ENCODE measurements at places on chromosomes 3 and 15. TPM values are rescaled to one million over a fixed set of nuclear protein-coding genes. Genes with fewer than 3 reads are reported as not detected.

DYNC1LI1 gene
- total RNA-seq = 22.1 TPM

ADAMTS17 gene
- total RNA-seq = 2.8 TPM

TPRA1 gene
- total RNA-seq = 87.1 TPM

ZNF592 gene
- total RNA-seq = 36.1 TPM

GCNT3 gene
- not detected for total RNA-seq

RTP3 gene
- total RNA-seq = not detected

PLCL2 gene
- 2.9 TPM for total RNA-seq

- H3K27ac ChIP-seq = no peak overlapping the region
- H3K4me1 ChIP-seq = no peaks in the 10 kb centered on the region
These were observed 36.4 kb upstream of the TMEM45A start for GRCh38 chr3:100455841-100456550.

DNA sequence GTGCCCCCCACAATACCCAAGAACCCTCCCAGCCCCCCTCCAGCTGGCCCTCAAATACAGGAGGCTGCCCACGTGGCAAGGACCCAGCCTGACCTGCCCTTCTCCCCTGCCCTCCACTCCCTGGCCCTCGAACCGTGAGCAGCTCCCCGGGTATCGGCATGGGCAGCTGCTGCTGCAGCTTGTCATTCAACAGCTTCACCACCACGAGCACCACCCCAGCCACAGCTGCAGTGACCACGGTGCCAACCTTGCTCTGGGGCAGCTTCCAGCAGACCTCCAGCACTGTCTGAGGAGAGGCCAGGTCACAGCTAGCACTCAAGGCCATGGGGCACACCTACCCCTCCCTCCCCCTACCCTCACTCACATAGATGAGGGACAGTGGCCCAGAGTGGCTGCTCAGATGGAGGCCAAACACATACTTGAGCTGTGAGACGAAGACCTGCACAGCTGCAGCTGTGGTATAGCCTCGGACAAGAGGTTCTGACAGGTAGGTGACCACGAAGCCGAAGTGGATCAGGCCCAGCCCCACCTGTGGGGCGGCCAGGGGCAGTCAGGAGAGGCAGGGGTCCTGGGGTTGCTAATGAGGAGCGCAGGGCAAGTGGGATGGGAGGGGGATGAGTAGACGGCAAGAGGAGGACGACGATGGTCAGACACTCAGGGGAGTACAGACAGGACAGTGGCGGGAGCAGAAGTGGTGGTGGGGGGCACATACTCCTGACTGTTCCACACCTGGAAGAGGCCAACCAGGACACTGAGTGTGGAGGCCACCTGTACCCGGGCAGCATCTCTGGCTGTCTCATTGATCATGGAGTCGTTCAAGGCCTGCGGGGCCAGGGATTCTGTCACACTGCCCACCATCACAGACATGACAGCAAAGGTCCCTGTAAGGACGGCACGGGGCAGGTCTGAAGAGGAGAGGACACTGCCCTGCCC lies 3.5 kb downstream of the SLC26A6 start:
- H3K4me1 ChIP-seq = no peaks in the 10 kb centered on the region
- no peak for DNase-seq
- H3K27ac ChIP-seq = no peak overlapping the region
- no peak overlapping the region for H3K4me3 ChIP-seq
- H3K36me3 ChIP-seq = peaks cover 60% of the 10 kb centered on the region

DNA sequence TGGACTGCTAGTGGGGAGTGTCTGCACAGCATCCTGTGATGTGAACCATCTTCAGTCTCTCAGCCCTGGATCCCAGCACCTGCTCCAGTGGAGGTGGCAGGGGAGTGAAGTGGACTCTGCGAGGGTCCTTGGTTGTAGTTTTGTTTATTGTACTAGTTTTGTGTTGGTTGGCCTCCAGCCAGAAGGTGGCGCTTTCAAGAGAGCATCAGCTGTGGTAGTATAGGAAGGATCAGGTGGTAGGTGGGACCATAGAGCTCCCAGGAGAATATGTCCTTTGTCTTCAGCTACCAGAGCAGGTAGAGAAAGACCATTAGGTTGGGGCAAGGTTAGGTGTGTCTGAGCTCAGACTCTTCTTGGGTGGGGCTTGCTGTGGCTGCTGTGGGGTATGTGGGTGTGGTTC lies 20.9 kb downstream of the NEK11 start:
- DNase-seq = no peak
- no peaks in the 10 kb centered on the region for H3K36me3 ChIP-seq
- no peak overlapping the region for H3K4me3 ChIP-seq
- no peaks in the 10 kb centered on the region for H3K27me3 ChIP-seq

GRCh38 chr3:141605883-141606282 lies 119.1 kb downstream of the RASA2 start:
- H3K4me3 ChIP-seq = no peak overlapping the region
- peaks cover 13% of the 10 kb centered on the region for H3K36me3 ChIP-seq
- no peaks in the 10 kb centered on the region for H3K27me3 ChIP-seq
- no peak overlapping the region for H3K27ac ChIP-seq

DNA sequence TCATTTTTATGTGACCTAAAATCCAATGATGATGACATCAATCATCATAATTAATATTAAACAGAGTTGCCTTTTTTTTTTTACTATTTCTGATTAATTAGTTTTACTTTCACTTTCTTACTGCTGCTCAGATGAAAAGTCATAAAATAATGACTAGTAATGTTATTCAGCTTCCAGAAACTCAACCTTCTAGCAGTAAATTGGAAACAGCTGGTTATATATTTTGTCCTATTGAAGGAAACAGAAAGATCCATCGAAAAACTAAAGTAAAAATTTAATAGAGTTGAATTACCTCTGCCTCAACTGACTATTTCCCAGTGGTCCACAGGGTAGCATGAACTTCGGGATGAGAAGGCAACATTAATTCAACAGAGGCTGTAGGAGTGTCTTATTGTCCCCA lies 107.1 kb upstream of the PTX3 start:
- H3K4me1 ChIP-seq = no peaks in the 10 kb centered on the region
- H3K36me3 ChIP-seq = no peaks in the 10 kb centered on the region

DNA sequence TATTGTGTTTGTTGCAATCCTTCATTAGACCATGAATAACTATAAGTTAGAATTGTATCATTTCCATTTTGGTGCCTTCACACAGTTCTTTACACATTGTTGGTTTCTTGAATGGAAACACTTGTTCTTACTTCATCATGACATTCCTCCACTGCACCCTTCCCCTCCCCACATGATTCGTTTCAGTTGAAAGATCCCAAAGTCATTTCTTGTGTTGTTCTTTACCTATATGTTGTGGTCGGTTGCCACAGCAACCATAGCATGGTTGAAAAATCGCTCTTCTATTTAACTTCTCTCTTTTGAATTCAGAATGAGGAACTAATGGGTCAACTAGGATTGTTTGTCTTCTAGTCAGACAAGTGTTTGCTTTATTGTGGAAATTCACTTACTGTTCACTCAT lies 103.3 kb downstream of the IL1RAP start:
- no peaks in the 10 kb centered on the region for H3K27me3 ChIP-seq
- DNase-seq = no peak
- no peaks in the 10 kb centered on the region for H3K4me1 ChIP-seq
- no peaks in the 10 kb centered on the region for H3K36me3 ChIP-seq
- no peak overlapping the region for H3K27ac ChIP-seq
- no peak overlapping the region for H3K4me3 ChIP-seq

DNA sequence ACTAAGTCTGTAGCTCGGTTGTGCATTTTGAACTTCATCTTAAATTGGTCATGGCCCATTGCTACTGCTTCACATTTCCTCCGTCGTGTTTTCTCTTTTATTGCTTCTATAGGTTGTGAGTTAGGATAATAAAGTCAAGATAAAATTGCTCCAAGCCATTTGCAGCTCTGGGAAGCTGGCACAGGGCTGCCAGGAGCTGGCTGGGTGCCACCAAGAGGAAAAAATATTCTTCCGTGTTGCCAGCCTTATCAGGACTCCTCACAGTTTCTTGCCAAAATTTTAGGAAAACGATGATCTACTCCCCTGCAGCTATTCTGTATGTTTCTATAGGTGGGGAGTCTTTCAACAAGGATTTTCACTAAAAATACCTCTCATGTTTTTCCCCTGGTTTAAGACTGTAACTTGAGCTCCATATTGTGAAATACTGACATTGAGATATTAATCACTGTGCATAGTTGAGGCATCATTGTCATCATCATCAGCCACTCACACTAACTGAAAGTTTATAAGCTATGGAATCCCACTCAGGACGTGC lies 55.4 kb upstream of the PIAS1 start:
- H3K27ac ChIP-seq = no peak overlapping the region
- DNase-seq = no peak
- H3K4me3 ChIP-seq = no peak overlapping the region
- no peaks in the 10 kb centered on the region for H3K27me3 ChIP-seq
- H3K36me3 ChIP-seq = no peaks in the 10 kb centered on the region

GRCh38 chr15:96388673-96389072 lies 58.2 kb downstream of the NR2F2 start:
- no peaks in the 10 kb centered on the region for H3K27me3 ChIP-seq
- H3K27ac ChIP-seq = no peak overlapping the region
- DNase-seq = no peak
- H3K4me1 ChIP-seq = no peaks in the 10 kb centered on the region
- no peaks in the 10 kb centered on the region for H3K36me3 ChIP-seq

- H3K27me3 ChIP-seq = no peaks in the 10 kb centered on the region
- no peak overlapping the region for H3K4me3 ChIP-seq
- H3K4me1 ChIP-seq = no peaks in the 10 kb centered on the region
- H3K27ac ChIP-seq = no peak overlapping the region
- DNase-seq = no peak
These were observed 124.7 kb downstream of the IL5RA start for GRCh38 chr3:2985479-2985878.

GRCh38 chr3:101849714-101850245 lies 466 bp downstream of the NFKBIZ start:
- no peaks in the 10 kb centered on the region for H3K4me1 ChIP-seq
- H3K27ac ChIP-seq = peak overlapping the region; percentile 98
- no peaks in the 10 kb centered on the region for H3K27me3 ChIP-seq
- H3K4me3 ChIP-seq = peak overlapping the region; percentile 93

DNA sequence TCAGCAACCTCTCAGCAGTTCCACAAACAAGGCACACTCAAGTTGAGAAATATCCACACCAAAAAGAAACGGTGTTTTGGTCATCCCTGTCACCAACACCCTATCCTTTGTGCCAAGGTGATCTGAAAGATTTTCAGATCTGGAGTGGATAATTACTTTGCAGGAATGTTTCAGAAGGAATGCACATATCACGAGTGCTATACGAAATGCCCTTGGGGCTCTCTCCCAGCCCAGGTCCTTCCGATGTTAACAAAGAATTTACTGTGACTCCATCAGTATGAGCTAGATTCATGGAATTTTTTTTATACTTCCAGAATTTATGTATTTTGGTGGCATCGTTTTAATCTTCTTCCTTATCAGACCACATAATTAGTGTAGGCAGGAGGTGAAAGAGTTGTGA lies 105.0 kb downstream of the GRM7 start:
- H3K36me3 ChIP-seq = no peaks in the 10 kb centered on the region
- H3K27ac ChIP-seq = no peak overlapping the region
- no peak for DNase-seq
- no peaks in the 10 kb centered on the region for H3K27me3 ChIP-seq
- H3K4me3 ChIP-seq = no peak overlapping the region

GRCh38 chr3:192957441-192958021 lies 39.9 kb upstream of the MB21D2 start:
- peak; percentile 78 for DNase-seq
- H3K27ac ChIP-seq = peak overlapping the region; percentile 29
- H3K36me3 ChIP-seq = no peaks in the 10 kb centered on the region
- H3K4me3 ChIP-seq = no peak overlapping the region
- H3K4me1 ChIP-seq = no peaks in the 10 kb centered on the region

GRCh38 chr3:75248974-75249373 lies 415.2 kb upstream of the FRG2C start:
- H3K36me3 ChIP-seq = no peaks in the 10 kb centered on the region
- H3K4me3 ChIP-seq = no peak overlapping the region
- DNase-seq = no peak
- H3K27me3 ChIP-seq = no peaks in the 10 kb centered on the region

GRCh38 chr3:170081079-170081741 lies 43.4 kb downstream of the GPR160 start:
- peaks cover 10% of the 10 kb centered on the region for H3K36me3 ChIP-seq
- no peaks in the 10 kb centered on the region for H3K4me1 ChIP-seq
- no peak for DNase-seq
- no peak overlapping the region for H3K4me3 ChIP-seq
- H3K27me3 ChIP-seq = no peaks in the 10 kb centered on the region

Data from ascending aorta (tissue), 2 donors.